Aortic smooth muscle cell (primary cell): ENCODE measurements at places on chromosomes 5 and 9. TPM values are rescaled to one million over a fixed set of nuclear protein-coding genes. Genes with fewer than 3 reads are reported as not detected.

The DAB2 gene
- total RNA-seq, result 83.1 and 249 TPM in 2 replicates

The PTGDS gene
- total RNA-seq, result 9.8 and 21.8 TPM in 2 replicates

The SMIM33 gene
- total RNA-seq, result not detected in 2 replicates

The IFNB1 gene
- not detected in 2 replicates for total RNA-seq

The FOXD4L3 gene
- total RNA-seq, result 0.13 TPM in 1 of 2 replicates, not detected in the other

The CCL19 gene
- total RNA-seq, result not detected in 2 replicates

The EQTN gene
- not detected in 2 replicates for total RNA-seq

The SLC36A1 gene
- 7.0 and 8.1 TPM in 2 replicates for total RNA-seq

The GFI1B gene
- 0.19 TPM in 1 of 2 replicates, not detected in the other for total RNA-seq

The LCN15 gene
- total RNA-seq, result not detected in 2 replicates

The BHMT2 gene
- total RNA-seq, result 4.1 and 6.1 TPM in 2 replicates

The CTSL gene
- 696 and 1,077 TPM in 2 replicates for total RNA-seq

The AQP7 gene
- total RNA-seq, result 0.40 and 1.8 TPM in 2 replicates

The AJM1 gene
- 1.1 TPM in 2 replicates for total RNA-seq

The SLC1A1 gene
- 38.7 and 78.2 TPM in 2 replicates for total RNA-seq

The OR1L4 gene
- total RNA-seq, result not detected in 2 replicates

The ROPN1L gene
- total RNA-seq, result 0.26 and 0.31 TPM in 2 replicates
